ENCODE measurements at places on chromosomes 11 and 22.

DNA sequence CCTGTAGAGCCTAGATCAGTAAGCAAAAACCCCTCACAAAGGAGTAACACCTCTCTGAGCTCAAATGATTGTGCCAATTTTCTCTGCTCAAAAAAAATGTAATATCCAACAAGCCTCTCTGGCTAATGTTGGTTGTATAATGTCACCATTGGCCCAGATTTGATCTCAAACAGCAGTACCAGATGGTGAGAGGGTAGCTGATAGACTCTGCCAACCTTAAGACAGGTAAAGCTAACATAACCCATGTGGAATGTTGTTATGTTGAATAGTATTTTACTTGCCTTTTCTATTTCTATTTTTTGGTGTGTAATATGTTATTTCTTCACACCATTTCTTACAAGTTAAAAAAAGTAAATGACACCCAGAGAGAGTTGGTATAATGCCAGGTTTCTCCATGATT, 166.7 kb upstream of the GUCY1A2 start:
- DNase-seq = no peak

DNA sequence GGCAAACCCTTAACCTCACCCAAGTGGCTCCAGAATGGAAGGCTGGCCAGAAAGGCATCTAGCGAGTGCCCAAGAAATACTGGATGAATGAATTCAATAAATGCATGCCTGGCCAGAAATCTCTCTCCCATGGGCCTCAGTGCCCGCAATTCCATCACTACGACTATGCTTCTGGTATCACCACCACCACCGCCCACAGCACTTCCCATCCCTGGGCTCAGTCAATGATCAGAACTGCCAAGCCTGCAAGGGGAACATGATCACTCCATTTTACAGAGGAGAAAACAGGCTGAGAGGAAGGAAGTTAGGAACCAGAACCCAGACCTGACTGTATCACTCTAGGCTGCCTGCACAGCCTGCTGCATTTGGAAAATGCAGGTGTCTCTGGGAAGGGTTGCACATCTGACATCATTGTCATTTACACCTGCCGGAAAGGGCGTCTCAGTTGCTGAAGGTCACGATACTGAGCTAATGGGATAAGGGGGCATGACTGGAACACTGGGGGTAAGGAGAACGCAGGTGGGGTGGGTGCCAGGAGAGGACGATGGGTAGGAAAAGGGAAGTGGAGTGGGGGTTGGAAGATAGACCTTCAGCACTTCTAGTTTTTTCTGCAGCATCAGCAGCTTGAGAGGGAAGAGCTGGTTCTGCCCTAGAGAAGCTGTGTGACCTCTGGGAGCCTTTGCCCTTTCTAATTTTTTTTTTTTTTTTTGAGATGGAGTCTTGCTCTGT, 3.2 kb downstream of the GPR152 start:
- no peak for DNase-seq

DNA sequence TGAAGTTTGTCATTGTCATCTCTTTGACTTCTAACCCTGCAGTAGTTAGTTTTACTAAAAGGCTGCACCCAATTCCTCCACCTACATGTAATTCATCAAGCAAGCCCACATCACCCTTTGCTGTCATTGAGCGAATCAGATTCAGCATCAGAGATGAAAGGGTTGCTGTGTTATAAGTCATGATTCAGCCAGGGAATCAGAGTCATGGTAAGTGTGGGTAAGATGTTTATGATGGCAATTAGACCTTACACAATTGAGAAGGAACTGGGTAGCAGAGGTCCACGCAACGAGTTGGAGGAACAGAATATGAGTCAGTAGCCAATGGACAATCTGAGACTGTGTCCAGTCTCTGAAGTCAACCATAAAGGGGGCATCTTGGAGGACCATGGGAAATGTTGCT, 162.8 kb upstream of the SNX19 start:
- DNase-seq = no peak

DNA sequence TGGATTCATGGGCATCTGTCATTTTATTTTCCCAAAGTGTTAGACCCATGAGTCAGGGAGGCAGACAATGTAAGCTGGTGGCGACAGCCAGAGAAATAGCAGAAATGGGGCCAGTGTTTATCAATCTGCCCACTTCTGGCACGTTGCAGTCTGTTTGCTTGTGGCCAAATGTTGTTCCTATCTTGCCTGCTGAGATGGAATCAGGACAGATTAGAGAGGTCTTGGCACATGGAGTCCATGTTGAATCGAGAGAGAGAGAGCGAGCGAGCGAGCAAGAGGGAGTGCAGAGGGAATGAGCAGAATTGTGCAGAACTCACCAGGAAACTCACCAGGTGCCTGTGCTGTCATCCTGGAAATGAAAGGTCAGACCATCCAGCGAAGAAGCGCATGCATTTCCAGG, 21.9 kb upstream of the PARVG start:
- no peak for DNase-seq

GRCh38 chr11:110065189-110065588, 28.0 kb upstream of the ZC3H12C start:
- no peak for DNase-seq

DNA sequence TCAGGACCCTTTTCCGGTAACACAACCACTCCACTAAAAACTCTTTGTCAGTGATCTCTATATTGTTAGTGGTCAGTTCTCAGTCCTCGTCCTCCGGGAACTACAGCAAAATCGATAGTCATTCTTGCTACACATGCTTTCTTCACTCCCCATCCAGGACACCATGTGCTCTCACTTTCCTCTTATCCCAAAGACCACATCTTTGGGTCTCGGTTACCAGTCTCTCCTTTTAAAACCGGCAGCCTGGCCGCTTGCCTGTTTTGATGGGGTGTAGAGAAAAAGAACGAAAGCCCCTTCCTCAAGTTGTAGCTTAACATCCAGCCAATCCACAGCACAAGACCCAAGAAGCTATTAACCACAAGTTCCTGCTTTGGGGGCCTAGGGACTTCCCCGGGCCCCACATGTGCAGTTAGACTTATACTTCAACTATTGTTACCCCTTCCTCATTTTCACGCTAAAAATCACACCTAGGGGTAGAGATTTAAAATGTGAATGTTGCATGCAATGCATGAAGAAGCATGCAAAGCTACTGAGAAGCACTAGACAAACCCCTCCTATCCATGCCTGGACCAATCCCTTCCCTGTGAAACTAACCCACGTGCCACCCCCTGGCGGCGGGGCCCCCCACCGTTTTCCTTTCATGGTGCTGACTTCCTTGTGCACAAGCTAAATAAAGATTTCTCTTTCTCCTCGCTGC, 1.5 kb upstream of the TOLLIP start:
- no peak for DNase-seq

- no peak for DNase-seq
These were observed 129.2 kb upstream of the MTMR2 start for GRCh38 chr11:96052921-96053651.

GRCh38 chr22:39554151-39554550, 16.4 kb upstream of the CACNA1I start:
- no peak for DNase-seq

DNA sequence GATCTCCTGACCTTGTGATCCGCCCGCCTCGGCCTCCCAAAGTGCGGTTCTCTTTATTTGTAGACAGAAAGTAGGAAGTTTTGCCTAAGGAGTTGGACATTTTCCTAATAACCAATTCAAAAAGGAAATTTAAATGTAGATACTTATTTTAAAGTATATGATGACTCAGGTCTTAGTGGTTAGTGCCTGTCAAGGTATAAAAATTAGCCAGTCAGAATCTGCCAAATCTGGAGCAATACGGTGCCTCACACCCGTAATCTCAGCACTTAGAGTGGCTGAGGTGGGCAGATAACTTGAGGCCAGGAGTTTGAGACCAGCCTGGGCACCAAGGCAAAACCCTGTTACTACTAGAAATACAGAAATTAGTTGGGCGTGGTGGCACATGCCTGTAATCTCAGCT, 86.7 kb upstream of the RASSF10 start:
- no peak for DNase-seq

- no peak for DNase-seq
These were observed 7.3 kb upstream of the CSRP3 start for GRCh38 chr11:19208959-19209546.

DNA sequence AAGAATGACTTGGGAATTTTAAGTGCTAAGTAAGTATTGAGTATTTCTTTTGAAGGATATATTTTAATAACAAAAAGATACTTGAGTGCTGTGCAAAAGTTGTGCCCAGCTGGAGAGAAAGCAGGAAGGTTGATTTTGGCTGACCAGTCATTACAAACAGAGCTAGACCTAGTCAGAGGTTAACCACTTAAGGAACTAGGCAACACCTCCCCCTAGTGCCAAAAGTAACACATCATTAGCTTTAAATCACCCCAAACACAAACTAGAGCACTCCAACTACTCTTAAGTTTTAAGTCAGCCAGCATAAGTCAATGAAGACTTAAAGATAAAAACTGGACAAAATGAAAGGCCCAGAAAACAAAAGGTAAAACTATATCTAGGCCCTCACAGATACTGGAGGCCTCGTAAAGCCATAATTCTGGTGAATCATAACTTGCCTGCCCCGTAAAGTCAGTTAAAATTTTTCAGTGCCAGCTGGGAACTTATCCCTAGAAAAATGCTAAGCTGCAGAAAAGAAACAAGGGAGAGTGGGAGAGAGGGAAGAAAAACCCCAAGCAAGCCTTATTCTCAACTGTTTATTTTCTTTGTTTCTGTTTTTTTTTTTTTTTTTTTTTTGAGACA, 4.6 kb downstream of the TMEM9B start:
- no peak for DNase-seq

- no peak for DNase-seq
These were observed 6.2 kb downstream of the KCNQ1OT1 start for GRCh38 chr11:2693271-2694261.

GRCh38 chr11:61713906-61714305, 33.7 kb downstream of the DAGLA start:
- no peak for DNase-seq

- DNase-seq = peak; percentile 66
These were observed 34.8 kb upstream of the CARS1 start for GRCh38 chr11:3091846-3092602.

DNA sequence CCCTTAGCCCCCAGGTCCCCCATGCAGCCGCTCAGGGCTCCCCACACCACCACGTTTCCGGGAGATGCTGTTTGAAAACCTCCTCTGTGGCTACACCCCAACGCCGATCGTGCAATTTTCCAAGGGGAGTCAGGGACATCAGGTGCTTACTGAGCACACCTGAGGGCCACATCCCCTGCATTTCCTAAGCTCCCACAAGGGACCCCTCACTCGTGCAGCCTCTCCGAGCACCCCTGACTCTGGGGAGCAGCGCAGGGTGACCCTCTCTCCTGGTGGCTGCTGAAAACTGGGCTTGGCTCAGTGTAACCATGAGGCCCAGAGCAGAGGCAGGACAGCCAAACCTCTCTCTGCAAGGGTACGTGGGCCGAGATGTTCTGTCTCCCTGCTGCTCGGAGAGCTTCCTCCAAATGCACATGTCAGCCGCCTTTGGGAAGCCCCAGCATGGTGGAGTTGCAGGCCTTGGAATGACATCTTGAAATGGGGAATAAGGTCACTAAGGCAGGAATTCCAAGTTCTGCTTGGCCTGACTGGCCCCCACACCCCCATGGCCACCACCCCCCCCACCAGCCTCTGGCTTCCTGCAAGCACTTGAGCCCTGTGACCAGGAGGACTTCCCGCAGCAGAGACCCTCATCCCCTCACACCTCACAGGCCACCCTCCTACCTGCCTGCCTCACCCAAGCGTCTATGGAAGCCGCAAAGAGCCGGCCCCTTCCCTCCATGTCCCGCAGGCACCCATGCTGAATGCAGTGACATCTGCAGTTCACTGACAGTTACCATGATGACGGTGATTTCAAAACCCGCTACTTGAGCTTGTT, 257.4 kb downstream of the BRD1 start:
- no peak for DNase-seq

GRCh38 chr11:66211100-66211499, 57.3 kb upstream of the RAB1B start:
- no peak for DNase-seq

GRCh38 chr11:79087961-79088318, 352.9 kb downstream of the TENM4 start:
- DNase-seq = no peak

DNA sequence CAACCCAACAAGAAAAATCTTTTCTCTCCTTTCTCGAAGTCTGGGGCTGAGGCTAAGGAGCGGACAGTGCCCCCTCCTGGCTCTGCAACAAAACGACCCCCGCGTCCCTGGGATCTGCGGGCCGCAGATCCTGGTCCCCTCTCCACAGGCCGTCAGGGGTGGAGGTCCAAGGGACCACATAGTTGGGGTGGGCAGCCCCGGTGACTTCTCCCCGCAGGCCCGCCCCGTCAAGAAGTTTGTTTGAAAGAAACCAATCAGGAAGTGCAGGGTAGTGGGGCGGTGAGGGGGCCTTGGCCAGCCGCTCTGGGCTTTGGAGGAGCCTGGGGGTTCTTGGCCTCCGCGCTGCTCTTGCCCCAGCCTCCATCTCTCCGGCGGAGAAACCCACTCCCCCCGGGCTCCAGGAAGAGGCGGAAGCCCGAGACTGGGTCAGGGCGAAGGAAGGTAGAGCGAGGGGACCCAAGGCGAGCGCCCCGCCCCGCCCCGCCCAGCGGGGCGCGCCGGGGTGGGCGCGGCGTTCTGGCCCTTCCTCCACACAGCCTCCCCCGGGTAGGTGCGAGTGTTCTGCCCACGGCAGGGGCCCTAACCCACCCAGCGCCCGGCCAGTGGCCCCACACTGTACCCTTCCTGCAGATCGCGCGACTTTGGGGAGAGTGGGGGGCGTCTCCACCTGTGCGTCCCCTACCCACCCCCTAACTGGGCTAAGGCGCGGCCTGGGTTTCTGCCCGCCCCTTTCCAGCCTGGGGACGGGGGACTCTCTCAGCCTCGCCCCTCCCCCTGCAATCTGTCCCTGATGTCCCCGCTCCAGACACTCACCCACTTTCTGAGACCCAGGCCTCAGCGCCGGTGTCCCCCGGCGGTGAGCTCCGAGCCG, 1.3 kb downstream of the TP53I11 start:
- DNase-seq = no peak

DNA sequence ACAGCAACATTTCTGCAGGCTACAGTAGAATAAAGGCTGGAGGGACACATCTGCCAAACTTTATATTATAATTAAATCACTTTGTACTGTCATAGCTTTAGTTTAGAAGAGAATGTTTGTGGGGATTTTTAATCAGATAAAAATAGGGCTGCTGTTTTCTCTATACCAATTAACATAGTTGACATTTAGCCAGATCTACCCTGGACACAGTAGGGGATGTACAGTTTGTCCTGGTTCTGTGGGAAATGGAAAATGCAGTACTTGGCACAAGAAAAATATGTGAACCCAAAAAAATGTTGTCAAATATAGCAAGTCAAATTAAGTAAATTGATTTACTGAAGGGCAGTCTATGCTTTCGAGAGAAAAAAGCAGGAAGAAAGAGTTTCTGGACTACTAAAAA, 20.8 kb upstream of the PICALM start:
- DNase-seq = no peak

GRCh38 chr11:127862406-127862805, 725.0 kb downstream of the ETS1 start:
- no peak for DNase-seq

GRCh38 chr11:31645747-31646146, 136.2 kb downstream of the ELP4 start:
- DNase-seq = no peak

DNA sequence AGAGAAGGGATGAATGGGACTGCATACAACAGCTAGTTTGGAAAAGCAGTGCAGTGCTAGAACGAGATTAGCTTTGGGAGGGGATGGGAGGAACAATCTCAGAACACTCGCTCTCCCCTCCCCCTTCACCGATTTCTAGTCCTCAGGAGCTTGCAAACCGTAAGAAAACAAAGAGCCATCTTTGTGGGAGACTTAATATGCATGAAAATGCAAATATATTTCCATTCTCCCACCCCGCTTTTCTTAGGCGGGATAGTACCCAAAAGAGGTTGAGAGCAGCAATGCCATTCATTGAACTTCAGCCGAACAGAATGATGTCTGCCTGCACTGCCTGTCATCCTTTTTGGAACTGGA, 1.1 kb downstream of the SPINDOC start:
- no peak for DNase-seq

Measured in T-helper 9 cell (primary cell).